Left lobe of liver (tissue), 2 donors: ENCODE measurements at places on chromosomes 4 and X. TPM values are rescaled to one million over a fixed set of nuclear protein-coding genes. Genes with fewer than 3 reads are reported as not detected.

The GPRIN3 gene
- total RNA-seq: 0.40 TPM

The SH3BP2 gene
- total RNA-seq: 59.8 TPM

The ERAS gene
- not detected for total RNA-seq

The LGI2 gene
- total RNA-seq: 0.13 TPM

The SHOX gene
- total RNA-seq: not detected

The PNMA6A gene
- total RNA-seq: 4.0 TPM

The TACC3 gene
- total RNA-seq: 4.5 TPM

The F8A3 gene
- total RNA-seq: 16.4 TPM

The CD99 gene
- total RNA-seq: 152 TPM

The IL9R gene
- not detected for total RNA-seq

The USP17L27 gene
- total RNA-seq: not detected

The ZFP42 gene
- 0.15 TPM for total RNA-seq

DNA sequence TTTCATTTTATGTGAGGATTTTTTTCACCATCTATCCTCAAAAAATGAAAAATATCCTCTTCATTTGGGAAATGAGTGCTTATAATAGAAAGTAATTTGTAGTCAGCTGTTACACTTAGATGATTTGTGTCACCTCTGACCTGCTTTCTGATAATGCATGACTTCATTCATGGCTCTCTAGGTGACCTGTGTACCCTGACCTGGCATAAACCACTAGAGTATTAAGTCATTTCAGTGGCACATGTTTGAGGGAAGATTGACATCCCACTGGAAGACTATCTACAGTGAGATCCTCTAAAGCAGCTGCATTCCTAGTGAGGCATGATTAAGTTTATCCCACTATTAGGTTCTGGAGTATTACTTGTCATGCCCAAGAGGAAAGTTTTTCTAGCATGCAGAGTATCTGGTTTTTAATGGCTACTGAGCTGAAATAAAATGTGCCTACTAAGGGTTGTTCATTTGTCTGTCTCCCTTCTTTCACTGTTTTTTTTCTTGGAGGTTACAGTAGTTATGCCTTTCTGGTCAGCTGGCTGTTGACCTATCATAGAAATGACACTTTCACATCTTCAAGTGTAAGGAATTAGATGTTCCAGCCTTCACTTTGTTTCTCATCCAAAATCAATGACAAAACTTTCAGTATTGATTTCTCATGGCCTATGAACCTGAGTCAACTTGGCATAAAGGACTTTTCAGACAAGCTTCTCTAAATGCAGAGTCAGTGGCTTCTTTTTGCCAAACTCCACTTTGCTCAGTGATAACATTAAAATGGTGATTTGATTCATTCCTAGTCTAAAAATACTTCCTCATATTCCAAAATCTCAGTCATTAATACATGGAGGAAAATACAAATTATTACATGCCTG lies 33.1 kb downstream of the TET2 start:
- DNase-seq: no peak

DNA sequence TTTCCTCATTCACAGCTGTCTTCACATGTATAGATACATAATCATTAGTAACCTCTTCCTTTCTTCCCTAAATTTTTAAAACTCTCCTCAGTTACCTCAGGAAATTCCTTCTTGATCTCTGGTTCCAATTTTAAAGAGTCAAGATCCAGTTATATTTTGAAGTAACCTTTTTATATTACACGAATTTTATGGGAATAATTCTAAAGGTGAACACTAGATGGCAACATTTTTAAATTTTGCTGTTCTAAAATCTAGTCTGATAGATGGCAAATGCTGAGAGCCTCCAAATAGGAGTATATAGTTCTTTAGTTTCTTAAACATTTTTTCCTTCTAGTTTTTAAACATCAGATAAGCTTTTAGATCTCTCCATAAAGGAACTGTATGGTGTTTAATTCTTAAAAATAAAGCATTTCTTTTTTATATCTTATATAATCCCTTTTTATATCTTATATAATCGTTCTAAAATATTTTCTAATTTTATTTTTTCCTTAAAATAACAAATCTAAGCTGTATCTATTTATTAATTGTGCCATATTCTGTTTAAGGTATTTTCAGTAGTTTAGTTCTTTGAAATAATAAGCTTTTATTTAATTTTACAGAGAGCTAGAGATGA lies 37.9 kb upstream of the PAPSS1 start:
- no peak for DNase-seq

DNA sequence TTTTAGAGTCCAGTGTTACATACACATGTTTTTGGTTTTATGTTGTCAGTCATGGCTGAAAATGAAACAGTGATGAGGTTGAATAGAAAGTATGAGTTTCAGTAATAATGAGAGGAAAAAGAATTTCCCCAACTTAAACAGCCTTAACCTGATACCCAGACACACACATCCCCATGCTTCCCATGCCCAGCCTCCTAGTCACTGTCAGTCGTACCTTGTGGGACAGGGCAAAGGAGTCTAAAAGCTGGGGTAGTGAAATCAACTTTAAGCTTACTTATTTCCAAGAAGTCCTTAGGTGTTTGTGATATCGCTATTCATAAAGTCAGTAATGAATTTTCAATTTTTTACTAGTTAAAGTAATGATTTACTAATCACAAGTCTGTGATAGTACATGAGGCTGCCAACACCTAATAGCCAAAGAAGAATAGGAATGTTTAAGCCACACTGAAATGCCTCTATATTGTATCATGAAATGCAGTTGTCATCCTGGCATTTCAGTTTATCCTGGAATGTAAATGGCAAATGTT lies 24.3 kb upstream of the GPR34 start:
- no peak for DNase-seq

DNA sequence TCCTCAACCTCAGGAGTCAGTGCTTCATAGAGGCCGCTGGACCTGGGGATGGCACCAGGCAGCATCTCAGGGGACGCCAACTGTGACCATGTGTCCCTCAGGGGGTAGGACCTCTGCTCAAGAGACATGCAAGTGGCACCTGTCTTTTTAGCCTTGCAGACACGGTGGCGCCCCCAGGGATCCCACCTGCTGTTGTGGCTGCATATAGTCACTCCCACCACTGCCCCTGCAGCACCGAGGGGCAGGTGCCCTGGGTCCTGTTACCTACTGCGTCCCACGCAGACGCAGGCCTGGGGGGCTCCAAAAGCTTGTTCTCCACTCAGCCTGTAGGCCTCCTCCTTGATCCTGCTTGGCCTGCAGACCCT lies 2.5 kb downstream of the MYL5 start:
- DNase-seq: no peak

- no peak for DNase-seq
These were observed 22.9 kb downstream of the TNIP2 start for GRCh38 chr4:2733001-2733843.

DNA sequence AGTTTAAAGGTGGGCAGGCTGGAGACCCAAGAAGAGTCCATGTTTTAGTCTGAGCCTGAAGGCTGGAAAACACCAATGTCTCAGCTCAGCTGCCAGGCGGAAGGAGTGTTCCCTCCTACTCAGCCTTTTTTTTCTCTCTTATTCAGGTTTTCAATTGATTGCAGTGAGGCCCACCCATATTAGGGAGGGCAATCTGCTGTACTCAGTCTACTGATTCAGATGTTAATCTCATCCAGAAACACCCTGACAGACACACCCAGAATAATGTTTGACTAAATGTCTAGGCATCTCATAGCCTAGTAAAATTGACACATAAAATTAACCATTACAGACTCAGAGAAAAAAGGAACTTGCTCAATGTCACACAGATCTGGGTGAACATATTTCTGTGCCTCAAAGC lies 347.1 kb downstream of the GBA3 start:
- no peak for DNase-seq

- DNase-seq: no peak
These were observed 22.9 kb downstream of the ATP5ME start for GRCh38 chr4:650951-651883.

GRCh38 chrX:35017284-35017683 lies 74.7 kb downstream of the FAM47B start:
- DNase-seq: no peak

DNA sequence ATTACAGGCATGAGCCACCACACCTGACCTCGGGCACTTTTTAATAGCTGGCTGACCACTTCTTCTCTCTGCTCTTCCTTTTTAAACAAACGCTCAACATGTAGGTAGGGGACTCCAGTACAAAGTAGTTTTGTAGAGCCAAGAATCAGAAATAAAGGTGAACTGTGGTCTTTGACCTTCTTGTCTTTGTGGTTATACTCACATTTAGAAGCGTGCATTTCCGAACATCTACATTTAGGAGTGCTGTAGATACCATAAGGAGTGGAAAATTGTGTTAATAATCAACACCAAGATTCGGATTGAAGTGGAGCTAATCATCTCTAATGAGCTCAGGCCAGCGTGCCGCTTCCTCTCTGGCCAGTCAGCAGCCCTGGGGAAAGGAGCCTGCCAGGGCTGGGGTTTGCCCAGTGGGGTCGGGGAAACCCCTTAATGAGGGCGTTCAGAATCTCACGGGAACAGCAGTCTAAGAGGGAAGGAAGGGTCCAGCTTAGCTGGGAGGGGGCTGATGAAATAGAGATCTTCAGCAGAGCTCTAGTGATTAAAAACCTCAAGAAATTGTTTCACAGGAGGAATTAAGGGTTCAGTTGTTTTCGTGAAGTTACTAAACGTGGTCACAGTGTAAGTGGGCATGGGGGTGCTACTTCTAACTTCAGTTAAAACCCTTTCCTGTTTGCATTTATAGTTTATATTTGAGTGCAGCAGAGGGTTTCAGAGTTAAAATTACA lies 81.2 kb downstream of the GAB1 start:
- no peak for DNase-seq

- DNase-seq: no peak
These were observed 45.5 kb downstream of the TMEM144 start for GRCh38 chr4:158255727-158256324.

GRCh38 chr4:172018358-172018757 lies 205.2 kb downstream of the GALNTL6 start:
- no peak for DNase-seq

GRCh38 chr4:123599061-123599919 lies 202.7 kb downstream of the SPRY1 start:
- no peak for DNase-seq

GRCh38 chr4:3491681-3492405 lies 28.7 kb downstream of the DOK7 start:
- no peak for DNase-seq

GRCh38 chr4:28973587-28974350 lies 1746.4 kb upstream of the PCDH7 start:
- no peak for DNase-seq

DNA sequence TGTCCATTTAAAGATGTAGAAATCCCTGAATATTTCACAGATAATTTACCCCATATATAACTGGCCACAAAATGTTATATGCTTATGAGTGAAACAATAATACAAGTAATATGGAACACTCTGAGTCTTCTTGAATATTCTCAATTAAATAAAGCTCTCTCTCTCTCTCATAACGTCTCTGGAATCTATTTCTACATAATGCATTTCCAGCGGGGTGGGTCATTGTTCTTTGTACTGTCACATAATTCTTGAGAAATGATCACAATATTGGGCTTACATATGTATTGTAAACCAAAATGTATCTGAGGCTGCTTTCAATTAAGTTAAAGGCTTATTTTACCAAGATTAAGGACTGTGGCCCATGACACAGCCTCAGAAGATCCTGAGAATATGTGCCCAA lies 596.3 kb downstream of the FAT4 start:
- DNase-seq: no peak

DNA sequence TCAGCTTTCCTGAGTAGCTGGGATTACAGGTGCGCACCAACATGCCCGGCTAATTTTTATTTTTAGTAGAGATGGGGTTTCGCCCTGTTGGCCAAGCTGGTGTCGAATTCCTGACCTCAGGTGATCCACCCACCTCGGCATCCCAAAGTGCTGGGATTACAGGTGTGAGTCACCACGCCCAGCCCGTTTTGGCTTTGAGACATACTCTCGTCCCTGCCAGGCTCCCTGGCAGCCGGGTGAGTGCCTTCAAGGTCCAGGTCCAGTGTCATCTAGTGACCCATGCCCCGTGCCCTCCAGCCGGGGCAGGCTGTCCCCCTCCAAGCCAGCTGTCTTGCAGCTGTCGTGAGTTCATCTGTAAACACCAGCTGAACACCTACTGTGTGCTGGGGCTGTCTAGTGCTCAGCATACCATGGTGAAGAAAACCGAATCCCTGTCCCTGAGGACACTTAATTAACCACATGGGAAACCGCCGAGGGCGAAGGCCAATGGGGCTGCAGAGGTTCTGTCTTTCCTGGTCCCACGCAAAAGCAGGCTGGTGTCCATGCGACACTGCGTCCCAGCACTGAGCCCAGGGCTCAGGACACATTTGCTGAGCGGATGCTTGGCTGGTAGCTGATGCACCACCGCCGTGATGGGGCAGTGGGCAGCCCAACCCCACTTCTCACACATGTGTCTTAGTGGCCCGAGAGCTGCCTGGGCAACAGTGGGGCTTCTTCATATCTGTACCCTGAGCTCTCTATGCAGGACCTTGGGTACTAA lies 21.9 kb downstream of the NSG1 start:
- DNase-seq: no peak

- no peak for DNase-seq
These were observed 23.0 kb downstream of the GALNT7 start for GRCh38 chr4:173191623-173192041.

DNA sequence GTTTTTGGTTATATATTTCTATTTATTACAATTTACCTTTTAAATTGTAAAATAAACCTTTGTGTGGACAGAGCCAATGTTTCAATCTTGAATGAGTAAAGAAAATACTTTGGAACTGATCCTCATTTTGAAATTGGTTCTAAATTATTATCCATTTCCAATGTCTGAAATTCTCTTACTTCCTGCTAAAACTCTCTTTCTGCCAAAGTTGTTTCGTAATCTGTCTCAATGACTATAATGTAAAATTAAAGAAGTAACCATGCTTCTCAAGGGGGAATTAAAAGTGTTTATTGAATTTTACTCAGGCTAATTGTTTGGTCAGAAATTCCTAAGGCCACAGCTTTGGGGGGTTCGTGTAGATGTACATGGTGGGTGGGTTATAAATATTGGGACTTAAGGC lies 34.8 kb downstream of the YIPF6 start:
- no peak for DNase-seq

- no peak for DNase-seq
These were observed 19.2 kb downstream of the YY2 start for GRCh38 chrX:21875013-21875412.

- DNase-seq: no peak
These were observed 14.4 kb downstream of the MECP2 start for GRCh38 chrX:154083126-154083517.

- peak; percentile 56 for DNase-seq
These were observed 482 bp downstream of the RNF4 start for GRCh38 chr4:2469192-2469984.

DNA sequence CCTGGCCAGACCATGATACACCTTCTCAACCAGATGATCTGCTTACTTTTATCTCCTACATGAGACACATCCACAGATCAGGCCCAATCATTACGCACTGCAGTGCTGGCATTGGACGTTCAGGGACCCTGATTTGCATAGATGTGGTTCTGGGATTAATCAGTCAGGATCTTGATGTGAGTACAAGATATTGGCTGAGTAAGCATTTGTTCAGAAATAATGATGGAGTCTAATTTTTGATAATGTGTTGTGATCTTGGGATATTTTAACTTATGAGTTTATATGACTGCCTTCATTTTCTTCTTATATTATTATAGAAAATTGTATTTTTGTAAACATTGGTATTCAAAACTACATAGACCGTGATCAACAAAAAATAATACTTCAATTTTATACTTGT lies 39.4 kb downstream of the SLC10A6 start:
- DNase-seq: no peak
